Anterior cingulate cortex (tissue), 58 donors: ENCODE measurements at places on chromosomes 16 and 17.

GRCh38 chr16:57906382-57907316 is 64.3 kb downstream of the CNGB1 start:
- DNase-seq, result no peak

GRCh38 chr16:66843191-66843590 is 1.0 kb upstream of the CA7 start:
- DNase-seq, result no peak

DNA sequence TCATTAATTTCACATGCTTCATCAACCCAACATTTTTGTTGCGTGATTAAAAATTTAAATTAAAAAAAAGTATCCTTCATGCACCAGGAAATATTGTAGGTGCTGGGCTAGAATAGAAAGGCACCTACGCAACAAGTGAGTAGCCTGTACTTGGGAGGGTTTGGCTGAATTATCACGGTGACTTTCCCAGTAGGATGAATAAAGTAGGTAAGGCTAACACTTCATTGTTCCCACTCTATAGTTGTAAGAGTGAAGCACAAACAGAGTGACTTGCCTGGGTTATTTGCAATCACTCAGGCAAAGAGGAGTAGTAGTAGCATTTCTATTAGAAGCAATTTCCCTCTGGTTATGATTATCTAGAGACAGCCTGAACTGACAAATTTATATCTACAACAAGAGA is 62.5 kb downstream of the DNAH3 start:
- DNase-seq, result no peak

DNA sequence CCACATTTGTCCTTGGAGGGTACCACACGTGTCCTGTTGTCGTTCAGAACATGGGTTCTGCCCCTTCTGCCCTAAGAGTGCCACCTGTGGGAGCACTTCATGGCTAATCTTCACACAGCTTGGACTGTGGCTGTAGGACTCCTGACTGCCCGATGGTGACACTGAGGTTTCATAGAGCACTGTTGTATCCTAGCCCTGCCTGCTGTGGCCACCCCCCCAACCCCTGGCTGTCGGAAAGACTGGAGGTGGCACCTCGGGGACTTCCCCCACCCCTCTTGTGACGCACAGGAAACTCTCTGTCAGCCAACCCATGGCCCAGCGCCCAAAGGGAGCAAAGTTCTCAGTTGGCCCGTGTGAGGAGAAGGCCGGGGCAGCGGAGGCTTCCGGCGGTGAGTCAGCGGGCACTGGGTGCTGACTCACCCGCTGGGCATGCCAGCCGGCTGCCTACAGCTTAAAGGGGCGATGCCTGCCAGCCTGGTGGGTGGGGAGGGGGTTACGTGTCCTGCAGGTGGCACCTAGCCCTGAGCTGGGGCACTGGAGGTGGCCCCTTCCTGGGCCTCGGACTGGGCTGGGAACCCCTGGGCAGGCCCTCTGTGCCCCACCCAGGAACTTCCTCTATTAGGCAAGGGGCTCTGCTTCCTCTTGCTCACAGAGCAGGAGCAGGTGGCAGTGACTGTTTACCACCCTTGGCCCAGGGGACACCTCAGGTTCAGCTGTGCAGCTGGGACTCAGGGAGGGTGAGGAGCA is 3.4 kb downstream of the MAP2K3 start:
- DNase-seq, result peak; percentile 56

- DNase-seq, result no peak
Measured at GRCh38 chr17:29010129-29010528, 4.3 kb upstream of the SEZ6 start.

DNA sequence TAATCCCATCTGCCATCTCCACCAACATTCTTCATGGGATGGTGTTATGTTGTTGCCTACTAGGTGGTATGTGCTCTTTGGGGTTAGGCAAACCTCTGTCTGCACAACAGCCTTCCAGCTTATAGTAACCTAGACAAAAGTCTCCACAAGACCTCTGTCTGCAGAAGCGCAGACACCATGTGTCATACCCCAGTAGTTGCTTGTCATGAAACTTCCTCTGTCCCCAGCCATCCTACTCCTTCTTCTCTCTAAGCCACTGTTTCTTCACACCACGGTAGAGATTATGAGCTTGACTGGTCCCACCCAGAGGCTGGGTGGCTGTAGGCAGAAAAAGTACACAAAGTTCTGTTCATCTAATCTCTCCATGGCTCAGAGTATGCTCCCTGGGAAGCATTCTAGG is 100.3 kb downstream of the MAF start:
- DNase-seq, result no peak
